ENCODE measurements at places on chromosomes 1 and 21.

DNA sequence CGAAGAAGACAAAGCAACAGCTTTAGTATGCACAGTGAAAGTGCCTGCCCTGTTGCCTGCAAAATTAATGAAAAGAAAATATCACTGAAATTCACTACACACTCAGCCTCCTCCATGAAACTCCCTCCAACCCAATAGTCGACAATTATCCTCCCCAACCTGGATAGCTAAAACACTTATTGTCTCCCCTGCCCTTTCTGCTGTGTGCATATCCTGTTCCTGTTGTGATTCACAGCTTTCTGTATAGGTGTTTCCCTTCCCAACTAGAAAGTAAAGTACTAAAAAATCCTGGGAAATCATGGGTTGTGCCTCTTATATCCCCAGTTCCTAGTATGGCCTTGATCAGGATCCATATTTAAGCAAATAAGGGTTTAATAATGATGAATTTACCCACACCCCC, 412.1 kb downstream of the LTN1 start:
- no peak for DNase-seq

- no peak for DNase-seq
These were observed 71.1 kb downstream of the SAMSN1 start for GRCh38 chr21:14474995-14475394.

DNA sequence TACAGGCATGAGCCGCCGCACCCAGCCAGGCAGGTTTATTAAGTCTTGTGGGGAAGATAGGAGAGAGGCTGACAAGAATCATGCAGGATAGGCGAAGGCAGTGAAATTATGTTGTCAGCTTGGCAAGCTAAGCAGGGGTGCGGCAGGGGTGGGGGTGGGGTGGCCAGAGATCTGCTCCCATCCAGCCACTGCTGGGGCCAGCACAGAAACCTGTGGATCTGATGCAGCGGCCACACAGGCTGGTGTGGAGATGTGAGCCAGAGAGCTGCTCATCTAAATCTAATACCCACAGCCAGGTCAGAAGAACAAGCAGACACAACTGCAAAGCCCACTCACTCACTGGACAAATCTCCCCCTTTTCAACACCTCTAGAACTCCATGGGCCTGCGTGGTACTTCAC, 68.7 kb downstream of the KCTD3 start:
- DNase-seq, result no peak

- no peak for DNase-seq
These were observed 25.9 kb downstream of the DNM3 start for GRCh38 chr1:171867236-171867635.

GRCh38 chr21:37939251-37939650, 23.0 kb upstream of the KCNJ6 start:
- no peak for DNase-seq

DNA sequence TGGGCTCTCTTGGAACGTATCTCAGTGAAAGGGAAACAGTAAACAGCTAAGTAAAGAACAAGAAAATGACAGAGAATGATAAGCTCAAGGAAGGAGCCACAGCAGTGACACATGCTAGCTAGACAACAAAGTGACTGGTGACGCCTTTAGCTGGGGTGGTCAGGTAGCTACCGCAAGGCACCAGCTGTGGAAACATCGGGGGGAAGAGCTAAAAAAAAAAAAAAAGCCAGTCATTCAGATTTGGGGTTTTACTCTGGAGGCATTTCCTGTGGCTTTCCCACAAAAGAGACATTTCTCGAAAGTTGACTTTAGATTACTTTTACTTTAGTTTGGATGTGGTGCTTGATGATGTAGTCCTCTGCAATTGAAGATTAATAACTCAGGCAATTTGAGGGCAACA, 2.1 kb downstream of the FHAD1 start:
- peak; percentile 66 for DNase-seq

Measured in central memory CD8-positive, alpha-beta T cell (primary cell).